NCI-H2029 (cell line): ENCODE measurements at places on chromosomes 5 and 9.

- DNase-seq = no peak
Measured at GRCh38 chr5:150347451-150347850, 10.0 kb upstream of the TCOF1 start.

DNA sequence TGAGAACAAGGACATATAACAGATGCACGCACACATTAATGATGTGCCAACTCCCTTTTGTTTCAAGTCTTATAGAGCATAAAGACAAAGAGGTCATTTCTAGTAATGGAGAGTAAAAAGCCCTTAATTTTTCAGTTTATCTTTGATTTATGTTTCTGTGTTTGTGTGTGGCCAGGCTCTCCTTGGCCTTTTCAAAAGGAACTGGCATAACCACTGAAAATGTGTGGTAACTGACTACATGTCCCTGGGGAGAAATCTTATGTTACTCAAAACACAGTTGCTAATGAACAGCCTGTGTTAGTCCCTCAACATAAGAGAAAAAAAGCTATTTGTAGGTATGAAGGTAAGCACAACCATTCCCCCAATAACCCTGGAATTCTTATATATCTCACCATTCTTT is 47.6 kb upstream of the SHOC1 start:
- no peak for DNase-seq

DNA sequence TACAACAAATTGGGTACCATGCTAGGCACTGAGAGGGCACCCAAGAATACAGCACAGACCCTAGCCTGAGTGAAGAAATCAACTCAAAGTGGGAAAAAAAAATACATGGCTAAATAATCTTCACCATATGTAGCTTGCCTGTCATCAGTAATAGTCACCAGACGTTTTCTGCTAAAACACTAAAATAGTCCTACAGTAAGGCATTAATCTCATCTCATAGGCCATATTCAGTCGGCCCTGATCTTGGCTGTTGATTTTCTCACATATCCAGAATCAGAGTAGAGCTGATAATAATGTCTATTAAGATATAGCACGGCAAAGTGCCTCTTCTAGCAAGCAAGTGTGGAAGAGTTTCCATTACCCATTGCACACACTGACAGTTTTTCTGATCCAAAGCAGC is 322.1 kb upstream of the SLC30A5 start:
- no peak for DNase-seq

DNA sequence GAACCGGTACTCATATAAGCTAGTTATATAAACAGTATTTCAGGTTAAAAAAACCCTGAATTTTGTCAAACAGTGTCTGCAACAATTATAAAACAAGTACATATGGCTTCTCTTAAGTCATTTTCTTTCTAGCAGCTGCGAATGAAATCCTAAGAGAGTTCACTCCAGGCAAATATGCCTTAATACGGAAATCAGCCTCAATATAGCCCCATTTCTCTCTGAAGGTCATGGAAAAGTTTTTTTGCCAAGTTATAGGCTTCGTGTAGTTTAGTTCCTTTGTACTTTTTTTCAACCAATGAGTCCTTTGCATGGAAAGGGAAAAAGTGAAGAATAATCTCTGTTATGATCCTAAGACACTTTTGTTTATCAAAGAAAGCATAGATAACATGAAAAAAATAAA is 848.0 kb upstream of the ACO1 start:
- DNase-seq = no peak

- peak; percentile 88 for DNase-seq
Measured at GRCh38 chr5:124583469-124584350, 162.7 kb downstream of the ZNF608 start.

DNA sequence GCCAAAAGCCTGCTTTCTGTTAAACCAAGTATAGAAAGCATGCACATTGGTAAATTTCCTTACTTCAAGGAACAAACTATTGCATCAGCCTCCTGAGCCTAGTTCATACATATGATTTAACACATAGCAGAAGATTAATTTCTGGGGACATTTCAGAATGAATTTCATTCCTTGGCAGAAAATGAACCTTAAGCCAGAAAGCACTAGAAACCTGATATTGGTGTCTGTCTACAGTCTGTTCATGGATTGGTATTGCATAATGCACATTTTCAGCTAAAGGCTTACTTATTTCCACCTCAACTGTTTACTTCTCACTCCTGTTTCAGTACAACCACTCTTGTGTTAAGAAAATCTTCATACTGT is 1471.8 kb upstream of the NUDT12 start:
- DNase-seq = no peak

DNA sequence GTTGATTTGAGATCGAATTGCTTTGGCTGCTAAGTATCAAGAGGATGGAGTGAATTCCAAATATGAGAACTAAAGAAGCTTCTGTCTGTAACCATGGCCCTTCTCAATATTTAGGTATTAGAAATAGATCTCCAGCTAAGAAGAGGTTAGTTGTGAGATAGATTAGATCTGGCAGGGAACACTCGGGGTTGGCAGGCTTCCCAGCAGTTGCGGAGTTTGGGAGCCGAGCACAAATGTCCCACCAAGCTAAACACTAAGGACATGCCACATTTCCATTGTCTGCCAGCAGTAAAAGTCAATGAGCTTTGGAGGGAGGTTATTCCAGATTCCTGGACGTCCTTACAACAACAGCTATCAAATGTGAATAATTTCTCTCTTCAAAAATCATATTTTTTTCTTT is 85.8 kb downstream of the TAF11L14 start:
- DNase-seq = no peak

DNA sequence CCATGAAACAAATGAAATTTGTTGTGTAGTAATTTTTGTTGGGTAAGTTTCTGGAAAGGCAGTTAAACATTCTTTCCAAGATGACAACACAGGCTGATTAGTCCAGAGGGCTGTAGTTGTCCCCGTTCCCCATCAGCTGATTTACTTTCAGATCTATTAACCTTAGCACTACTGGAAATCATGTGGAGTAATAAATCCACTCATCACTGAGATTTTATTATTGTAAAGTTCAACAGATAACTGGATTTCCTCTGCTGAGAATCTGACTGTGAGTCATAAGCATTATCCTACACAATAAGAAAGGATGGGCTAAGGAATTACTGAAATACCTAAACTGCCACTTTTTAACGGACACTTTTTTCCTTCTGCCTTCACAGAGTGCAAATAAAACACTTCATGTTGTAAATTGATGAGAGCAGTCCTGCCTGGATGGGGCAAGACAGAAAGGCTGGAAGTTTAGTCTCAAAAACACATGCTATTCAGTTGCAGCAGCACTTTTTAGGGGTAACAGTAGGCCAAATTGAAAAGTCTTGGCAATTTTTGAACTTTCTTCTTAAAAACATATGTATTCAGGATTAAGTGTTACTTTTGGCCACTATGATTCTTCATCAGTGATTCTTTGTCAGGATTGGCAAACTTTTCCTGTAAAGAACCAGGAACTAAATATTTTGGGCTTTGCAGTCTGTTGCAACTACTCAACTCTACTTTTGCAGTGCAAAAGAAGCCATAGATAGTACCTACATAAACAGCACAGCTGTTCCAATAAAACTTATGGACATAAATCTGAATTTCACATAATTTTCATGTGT is 7.0 kb downstream of the STOM start:
- no peak for DNase-seq

DNA sequence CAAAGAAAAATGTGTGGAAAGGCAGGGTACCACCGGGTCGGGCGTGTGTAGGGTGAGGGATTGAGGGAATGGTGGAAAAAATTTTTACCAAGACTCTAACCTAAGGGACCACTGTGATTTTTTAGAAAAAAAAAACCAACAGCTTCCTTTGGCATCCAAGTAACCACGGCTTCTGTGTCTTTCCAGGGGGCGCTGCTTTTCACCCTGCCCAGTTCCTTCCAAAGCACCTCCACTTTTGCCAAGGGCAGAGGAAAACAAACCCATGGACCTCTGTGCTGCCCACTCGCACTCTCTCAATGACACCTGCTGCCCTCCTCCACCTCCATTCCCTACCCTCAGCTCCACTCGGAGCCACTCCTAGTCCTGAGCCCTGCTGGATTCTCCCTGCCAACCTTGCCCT is 381.0 kb downstream of the ENC1 start:
- no peak for DNase-seq

GRCh38 chr9:129945314-129945713 is 97.7 kb downstream of the FNBP1 start:
- DNase-seq = no peak

- DNase-seq = no peak
Measured at GRCh38 chr9:116465576-116466270, 221.4 kb upstream of the TRIM32 start.

- no peak for DNase-seq
Measured at GRCh38 chr5:132422720-132423437, 53.4 kb downstream of the SLC22A5 start.

DNA sequence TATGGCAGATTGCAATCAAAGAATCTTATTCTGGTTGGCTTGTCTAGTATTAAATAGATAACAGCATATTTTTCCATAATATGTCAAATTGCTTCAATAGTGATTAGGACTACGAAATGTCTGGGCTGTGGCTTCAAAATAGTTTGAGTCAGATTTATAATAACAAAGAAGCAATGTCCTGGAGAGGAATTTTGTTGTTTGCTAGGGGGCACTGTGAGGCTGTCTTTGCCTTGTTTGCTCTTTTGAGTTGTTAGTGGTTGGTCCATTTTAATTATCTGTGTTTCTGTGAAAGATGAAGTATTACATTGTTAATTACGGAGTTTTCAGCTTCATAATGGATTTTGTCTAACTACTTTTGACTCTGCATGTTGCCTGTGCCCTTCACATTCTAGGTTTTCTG is 713.6 kb downstream of the TLE4 start:
- DNase-seq = no peak

DNA sequence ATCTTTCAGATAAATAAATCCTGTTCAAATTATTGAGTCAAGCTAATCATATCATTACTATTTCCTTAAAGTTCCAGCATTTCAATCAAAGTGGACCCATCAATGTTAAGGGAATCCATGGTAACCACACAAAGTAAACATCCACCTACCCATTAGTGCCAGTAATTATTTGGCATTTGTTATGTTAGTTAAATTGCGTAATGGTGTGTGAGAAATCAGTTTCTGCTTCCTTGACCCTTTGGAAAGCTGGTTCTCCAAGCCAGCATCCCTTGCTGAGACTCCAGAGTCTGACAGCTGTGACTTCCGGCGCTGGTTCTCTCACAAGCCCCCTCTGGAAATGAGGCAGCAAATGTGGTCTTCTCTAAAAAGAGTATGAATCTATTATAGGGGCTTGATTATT is 308.6 kb upstream of the EFNA5 start:
- DNase-seq = no peak

DNA sequence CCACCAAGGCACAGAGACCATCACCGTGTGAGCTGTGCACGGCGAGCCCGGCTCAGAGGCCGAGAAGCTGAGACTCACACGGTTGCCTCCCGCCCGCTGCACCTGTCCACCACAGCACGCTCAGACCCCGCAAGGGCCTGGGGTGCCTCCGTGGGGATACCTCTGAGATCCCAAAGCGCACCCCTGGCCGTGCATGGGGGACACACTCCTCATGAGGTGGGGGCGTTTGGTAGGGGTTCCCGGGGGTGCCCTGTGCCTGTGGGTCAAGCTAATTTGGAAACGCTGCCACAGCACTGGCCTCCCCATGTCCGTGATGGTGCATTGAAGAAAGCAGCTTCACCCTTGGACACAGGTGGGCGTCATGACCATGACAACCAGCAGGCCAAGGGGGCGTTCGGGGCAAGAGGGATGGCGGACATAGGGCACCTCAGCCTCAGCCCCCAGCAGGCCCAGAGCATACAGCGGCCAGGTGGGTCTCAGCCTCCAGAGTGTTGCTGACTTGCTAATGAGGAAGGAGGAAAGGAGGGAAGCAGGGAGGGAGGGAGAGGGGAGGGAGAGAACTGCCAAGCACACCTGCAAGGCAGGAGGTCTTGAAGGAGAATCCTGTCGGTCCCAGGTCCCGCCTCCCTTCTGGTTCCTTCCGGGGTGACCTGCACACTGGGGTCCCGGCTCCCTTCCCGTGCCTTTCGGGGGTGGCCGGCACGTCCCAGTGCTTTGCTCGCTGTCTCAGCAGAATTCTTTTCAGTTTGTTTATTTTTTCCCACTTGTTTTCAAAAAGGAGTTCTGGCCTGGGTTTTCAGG is 34.7 kb downstream of the GLT6D1 start:
- DNase-seq = peak; percentile 35

- DNase-seq = no peak
Measured at GRCh38 chr9:12739014-12739652, 35.7 kb upstream of the LURAP1L start.

GRCh38 chr5:77770293-77771005 is 5.7 kb downstream of the TBCA start:
- no peak for DNase-seq

DNA sequence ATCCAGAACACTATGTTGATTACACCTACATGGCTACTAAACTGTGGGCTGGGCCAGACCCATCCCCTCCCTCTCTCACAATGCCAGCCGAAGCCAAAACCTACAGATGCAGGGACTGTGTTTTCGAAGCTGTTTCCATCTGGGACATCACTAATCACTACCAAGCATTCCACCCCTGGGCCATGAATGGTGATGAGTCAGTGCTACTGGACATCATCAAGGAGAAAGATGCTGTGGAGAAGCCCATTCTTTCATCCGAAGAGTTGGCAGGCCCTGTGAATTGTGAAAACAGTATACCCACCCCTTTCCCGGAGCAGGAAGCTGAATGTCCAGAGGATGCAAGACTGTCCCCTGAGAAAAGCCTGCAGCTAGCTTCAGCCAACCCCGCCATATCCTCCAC is 65.0 kb downstream of the ZNF462 start:
- DNase-seq = no peak

GRCh38 chr5:10981932-10982331 is 220.9 kb upstream of the DAP start:
- no peak for DNase-seq

- DNase-seq = no peak
Measured at GRCh38 chr5:110852053-110852452, 113.2 kb downstream of the SLC25A46 start.

DNA sequence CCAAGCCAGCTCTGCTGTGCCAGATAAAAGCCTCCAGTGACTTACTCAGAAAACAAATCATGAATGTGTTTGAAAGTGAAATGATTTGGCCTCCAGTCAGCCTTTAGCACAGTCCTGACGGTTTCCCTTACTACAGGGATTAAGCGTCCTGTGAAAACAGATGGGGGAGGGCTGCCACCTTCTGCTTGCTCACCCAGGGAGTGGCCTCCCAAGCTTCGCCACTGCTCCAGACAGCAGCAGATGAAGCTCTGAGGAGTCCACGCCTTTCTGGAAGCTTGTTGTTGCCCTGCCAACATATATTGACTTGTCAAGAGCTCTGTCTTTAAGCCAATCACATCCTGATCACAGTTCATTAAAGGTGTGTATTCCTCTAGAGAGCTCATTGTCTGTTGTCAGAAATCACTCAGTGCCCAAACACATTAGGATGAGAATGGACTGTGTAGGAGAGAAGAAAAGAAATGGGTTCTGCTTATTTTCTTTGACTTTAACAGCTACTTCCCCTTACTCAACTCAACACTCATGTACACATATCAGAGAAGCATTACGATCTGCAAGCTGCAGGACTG is 4.9 kb upstream of the FYB1 start:
- no peak for DNase-seq

GRCh38 chr5:132785864-132786263 is 8.8 kb upstream of the SEPTIN8 start:
- no peak for DNase-seq

DNA sequence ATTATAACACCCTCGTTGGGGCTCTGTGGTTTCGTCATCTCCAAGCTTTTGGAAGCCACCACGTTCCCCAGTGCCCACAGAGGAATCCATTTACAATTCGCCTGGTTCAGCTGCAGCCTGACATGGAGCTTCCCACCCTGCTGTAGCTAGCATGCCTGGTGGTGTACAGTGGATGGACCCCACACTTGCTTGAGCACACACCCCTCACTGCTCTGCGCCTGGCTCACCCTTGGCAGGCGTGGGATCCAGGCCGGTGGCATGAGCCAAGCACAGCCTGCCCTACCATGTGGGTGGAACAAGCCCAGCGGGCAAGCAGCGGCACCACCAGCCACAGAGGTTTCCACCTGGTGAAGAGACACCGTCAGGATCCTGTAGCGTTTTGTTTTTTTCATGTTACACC is 1045.7 kb upstream of the CDH9 start:
- no peak for DNase-seq
